Central memory CD4-positive, alpha-beta T cell (primary cell): ENCODE measurements at places on chromosomes 11 and 22.
A peak's percentile ranks its signal among the peaks of the same experiment; 100 is the strongest.

DNA sequence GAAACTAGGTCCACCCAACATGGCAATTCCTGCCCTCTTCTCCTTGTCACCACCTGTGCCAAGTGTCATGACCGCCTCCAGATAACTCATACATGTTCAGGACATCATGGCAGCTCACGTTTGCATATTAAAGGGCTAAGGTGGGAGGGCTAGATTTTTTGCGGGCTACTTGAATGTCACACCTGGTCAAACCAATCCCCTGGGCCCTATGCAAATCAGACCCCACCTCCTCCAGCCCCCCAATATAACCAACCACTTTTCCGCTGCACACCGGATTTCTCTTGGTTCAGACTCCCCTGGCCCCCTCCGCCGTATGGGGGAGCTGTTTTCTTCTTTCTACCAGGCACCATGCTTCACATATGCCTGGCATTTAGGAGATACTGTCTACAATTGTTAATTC, 12.6 kb downstream of the UPB1 start:
- no peak for DNase-seq

DNA sequence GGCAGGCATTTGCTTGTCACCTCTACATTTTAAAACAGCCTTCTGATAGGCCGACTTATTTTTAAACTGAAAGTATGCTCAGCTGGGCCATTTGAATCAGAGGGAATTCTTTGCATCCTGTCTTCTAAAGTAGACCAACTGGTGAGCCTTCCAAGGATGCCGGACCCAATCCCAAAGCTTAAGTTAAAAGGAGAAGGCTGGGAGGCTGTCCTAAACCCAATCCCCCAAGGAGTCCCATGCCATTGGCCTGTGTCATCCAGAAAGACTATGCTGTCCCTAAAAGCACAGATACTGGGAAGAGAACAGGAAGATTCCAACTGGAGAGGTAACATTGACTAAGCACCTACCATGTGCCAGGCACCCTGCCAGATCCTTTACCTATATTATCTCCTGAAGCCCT, 18.0 kb downstream of the TENM4 start:
- no peak for DNase-seq

DNA sequence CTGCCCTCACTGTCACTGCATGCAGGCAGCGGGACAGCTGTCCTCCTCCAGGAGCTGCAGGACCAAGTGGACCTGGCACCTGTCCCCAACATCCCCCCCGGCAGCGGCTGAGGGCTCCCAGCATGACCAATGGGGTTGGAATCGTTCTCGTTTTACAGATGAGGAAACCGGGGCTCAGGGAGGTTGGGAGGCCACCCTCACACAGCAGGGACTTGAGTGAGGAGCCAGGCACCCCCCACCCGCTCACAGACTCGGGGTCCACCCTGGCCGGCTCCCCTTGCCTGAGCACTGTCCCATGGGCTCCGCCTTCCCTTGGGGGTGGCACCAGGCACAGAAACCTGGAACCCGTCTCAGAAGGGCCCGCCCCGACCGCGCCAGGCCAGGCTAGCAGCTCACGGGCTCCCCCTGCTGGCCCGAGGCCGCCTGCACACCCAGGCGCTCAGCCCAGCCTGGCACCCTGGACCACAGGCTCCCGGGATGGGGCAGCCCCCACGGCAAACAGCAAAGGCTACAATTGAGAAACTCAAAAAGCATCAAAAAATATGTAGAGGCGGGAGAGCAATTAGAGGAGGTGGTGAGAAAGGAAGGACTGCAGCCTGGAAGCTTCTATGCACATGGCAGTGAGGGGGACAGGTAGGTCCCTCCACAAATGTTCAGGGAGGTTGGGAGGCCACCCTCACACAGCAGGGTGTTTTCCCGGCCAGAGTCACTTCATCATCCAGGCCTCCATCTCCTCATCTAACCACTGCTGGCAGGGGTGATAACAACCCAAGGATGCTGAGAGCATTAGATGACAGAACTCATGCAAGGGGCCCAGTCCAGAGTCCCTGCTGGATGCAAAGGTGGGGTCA, 12.8 kb downstream of the MACROD1 start:
- peak; percentile 51 for DNase-seq

GRCh38 chr11:77276271-77276670, 25.2 kb downstream of the GDPD4 start:
- no peak for DNase-seq

DNA sequence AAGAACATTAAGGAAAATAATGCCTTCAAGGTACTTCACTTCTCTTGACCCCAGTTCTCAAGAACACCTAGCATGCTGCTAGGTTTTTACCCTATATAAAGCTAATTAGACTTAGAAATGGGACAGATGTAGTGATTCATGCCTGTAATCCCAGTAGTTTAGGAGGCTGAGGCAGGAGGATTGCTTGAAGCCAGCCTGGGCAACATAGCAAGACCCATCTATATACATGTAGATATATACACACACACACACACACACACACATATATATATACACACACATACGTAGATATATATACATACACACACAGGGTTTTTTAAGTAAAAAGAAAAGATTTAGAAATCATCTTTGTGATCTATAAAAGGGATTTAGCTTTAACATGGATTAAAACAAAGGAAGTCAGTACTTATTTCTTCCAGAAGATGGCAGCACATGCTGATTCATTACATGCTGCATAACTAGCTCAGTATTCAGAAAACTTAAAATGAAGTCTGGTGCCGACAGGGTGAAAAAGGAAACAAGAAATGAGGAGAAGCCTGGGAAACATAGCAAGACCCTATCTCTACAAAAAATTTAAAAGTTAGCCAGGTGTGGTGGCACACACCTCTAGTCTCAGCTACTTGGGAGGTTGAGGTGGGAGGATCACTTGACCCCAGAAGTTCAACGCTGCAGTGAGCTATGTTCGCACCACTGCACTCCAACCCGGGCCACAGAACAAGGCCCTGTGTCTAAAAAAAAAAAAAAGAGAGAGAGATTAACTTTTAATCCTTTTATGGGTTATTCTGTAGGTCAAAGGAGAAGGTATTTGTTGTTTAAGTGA, 28.5 kb upstream of the RBX1 start:
- peak; percentile 61 for DNase-seq

- no peak for DNase-seq
Measured at GRCh38 chr11:106187860-106188456, 110.5 kb downstream of the AASDHPPT start.

- no peak for DNase-seq
Measured at GRCh38 chr11:134754521-134755198, 342.6 kb upstream of the B3GAT1 start.

DNA sequence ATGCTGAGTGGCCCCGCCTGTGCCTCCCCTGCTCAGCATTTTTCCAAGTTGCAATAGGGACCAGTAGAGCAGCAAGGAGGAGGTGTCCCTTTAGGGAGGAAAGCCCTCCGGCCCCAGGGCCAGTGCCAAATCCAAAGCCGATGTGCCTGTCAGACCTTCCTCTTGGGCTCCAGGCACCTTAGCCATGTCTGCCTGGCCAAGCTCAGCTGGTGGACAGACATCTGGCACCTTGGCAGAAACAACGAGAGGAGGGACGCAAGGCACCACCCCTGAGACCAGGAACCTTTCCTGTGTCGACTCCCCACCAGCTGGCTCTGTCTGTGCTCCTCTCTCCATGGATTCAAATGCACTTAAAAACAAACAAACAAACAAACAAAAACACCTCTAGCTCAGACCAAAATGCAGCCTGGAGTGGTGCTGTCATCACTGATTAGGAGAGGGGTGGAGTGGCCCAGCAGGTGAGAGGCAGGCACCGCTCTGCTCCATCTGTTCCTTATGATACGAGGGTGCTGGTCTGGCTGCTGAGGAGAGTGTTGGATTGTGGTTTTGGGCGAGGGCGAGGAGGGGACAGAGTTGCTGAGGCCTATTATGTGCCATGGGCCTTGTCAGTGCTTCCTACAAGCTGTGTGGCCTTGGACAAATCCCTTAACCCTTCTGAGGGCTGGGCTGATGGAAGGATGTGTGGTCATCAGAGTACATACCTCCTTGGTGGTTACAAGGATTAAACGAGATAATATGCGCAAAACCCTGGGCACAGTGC, 46.2 kb downstream of the TP53I11 start:
- no peak for DNase-seq

DNA sequence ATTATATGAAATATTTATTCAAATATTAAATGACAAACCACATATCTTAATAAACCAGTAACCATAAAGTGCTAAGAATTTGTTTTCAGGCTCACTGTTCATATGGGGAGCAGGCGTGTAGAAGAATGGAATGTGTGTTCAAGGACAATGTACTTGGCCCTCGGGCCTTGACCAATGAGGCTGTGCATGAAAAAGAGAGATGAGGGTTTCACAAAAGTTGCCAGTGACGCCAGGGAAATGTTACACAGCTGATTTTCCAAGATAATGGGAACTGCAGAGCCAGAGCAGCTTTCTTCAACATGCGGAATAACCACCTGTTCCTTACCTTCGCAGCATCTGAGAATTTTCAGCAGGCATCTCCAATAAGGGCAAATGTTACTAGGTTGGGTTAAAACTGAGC, 4.2 kb downstream of the SF1 start:
- no peak for DNase-seq

- no peak for DNase-seq
Measured at GRCh38 chr11:44029977-44030911, 17.5 kb upstream of the ACCSL start.

- no peak for DNase-seq
Measured at GRCh38 chr11:120404495-120404894, 68.3 kb downstream of the ARHGEF12 start.

- no peak for DNase-seq
Measured at GRCh38 chr22:37734964-37735451, 38.2 kb downstream of the TRIOBP start.

- DNase-seq = no peak
Measured at GRCh38 chr11:13118194-13118593, 109.1 kb downstream of the RASSF10 start.

- DNase-seq = no peak
Measured at GRCh38 chr11:20337526-20338154, 25.9 kb upstream of the HTATIP2 start.

DNA sequence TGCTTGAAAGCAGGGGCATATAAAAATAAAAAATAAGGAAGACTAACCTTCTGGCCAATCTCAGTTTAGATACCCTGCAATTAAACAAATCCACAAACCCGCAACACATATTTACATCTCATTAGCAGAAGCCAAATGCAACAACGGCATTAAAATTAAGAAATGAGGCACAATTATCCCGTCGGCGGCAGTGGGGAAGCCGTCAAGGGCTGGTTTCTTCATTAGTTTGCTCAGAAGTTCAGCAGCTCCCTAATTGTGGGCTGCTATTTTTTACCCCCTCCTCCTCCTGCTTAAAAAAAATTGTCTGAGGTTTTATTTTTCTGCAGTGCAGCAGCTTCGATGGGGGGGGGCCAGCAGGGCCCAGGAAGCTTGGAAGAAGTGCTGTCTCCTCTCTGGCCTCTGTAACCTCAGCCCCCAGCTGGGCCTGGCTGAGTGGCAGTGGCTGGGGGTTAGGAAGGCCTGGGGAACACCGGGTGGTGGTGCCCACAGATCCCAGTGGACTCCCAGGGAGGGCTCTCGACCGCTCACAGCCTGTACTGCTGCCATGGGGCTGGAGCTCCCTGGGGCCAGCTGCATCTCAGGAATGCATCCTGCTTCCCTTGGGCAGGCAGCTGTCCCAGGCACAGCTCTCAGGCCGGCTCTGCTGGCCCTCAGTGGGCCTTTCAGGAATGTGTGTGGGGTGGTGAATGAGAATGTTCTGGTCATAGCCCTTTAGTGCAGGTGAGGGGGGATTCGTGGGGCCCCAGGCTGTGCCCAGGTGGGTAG, 148.7 kb upstream of the B3GAT1 start:
- DNase-seq = no peak

GRCh38 chr22:31441652-31442051, 42.2 kb downstream of the DRG1 start:
- DNase-seq = no peak

- DNase-seq = no peak
Measured at GRCh38 chr11:119355091-119355843, 8.8 kb upstream of the MFRP start.

DNA sequence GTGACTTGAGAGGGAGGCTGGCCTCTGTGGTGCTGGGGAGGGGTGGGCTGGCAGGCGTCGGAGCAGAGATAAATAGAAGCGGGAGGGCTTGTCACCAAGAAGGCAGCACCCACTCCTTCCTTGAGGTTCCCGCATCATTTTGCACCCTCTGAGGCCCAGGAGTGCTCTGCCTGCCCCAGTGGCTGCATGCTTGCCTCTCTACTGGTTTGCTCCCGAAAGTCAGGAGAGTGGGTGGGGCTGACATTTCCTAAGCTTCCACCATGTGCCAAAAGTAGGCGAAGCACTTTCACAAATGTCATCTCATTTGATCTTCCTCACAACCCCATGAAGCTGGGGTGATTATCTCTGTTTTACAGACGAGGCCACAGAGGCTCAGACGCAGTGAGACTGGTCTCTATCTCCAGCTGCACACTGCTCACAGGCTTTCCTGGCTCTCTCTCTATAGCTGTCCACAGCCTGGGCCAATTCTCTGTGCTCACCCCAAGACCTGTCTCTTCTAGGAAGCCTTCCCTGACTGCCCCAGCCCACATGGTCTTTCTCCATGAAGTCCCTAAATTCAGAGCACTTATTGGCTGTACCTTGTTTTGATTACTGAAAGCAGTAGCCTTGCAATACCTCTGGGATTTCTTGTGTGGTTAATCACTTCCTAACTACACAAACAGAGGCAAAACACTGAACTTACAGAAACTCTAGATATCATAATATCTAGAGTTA, 2.6 kb upstream of the UCP3 start:
- DNase-seq = peak; percentile 66

DNA sequence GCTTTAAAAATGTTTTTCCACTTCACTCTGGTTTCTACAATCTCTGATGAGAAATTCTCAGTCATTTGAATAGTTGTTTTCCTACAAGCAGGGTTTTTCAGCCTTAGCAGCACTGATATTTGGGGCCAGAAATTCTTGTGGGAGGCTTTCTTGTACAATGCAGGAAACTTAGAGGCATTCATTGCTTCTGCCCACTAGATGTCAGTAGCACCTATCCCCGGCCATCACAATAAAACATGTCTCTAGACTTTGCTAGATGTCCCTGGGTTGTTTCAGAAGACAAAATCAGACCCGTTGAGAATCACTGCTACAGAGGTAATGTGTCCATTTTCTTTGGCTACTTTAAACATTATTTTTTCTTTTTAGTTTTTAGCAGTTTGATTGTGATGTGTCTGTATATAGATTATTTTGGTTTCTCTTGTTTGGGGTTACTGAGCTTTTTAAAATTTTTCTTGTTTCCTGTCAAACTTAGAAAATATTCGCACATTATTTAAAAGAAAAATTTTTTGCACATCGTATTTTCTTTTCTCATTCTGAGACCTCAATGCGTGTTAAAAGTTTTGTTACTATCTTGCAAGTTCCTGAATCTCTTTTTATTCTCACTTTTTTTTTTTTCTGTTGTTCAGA, 60.8 kb upstream of the CCDC179 start:
- no peak for DNase-seq

DNA sequence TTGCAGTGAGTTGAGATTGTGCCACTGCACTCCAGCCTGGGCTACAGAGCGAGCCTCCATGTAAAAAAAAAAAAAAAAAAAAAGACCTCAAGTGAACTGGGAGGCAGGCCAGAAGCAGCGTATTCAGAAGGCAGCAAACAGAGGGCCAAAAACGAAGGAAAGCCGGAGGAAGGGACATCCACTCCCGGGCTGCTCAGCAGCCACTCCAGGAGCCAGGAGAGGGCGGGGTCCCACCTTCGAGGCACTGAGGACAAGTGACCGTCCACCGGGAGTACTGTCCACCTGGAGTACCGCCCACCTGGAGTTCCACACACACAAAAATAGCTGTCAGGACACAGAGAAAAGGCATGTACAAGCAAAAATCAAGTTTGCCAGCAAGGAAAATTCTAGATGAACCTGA, 5.5 kb downstream of the TOLLIP start:
- no peak for DNase-seq

GRCh38 chr11:78038697-78039313, 15.7 kb upstream of the KCTD14 start:
- no peak for DNase-seq

- DNase-seq = no peak
Measured at GRCh38 chr22:35464399-35464798, 64.5 kb downstream of the MCM5 start.
